NCI-H2107 (cell line): ENCODE measurements at places on chromosomes 16 and 17.

GRCh38 chr17:71342737-71343136, 778.1 kb upstream of the SOX9 start:
- DNase-seq = no peak

DNA sequence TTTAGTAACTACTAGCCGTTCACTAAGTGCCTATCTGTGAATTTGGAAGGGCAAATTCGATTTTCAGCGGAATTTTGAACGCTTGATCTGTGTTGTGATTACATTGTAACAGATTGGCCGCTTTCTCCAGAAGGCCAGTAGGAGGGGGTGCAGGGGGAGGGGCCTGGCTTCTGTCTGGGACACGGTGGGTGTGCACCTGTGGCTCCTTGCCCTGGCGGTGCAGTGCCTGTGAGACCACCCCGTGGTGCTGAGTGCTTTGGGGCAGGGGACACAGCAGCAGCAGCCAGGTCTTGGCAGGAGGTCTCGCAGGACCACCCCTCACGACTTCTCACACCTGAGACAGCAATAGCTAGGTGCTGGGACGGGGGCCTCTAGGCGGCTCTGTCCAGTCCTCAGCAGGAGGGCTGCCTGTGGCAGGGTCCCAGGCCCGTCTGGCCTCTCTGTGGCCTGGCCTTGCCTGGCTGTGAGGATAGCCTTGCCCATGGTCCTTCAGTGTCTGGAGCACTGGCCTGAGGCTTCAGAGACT, 1.8 kb downstream of the UBE2I start:
- no peak for DNase-seq

GRCh38 chr17:63246344-63246743, 199.8 kb downstream of the CYB561 start:
- DNase-seq = no peak

DNA sequence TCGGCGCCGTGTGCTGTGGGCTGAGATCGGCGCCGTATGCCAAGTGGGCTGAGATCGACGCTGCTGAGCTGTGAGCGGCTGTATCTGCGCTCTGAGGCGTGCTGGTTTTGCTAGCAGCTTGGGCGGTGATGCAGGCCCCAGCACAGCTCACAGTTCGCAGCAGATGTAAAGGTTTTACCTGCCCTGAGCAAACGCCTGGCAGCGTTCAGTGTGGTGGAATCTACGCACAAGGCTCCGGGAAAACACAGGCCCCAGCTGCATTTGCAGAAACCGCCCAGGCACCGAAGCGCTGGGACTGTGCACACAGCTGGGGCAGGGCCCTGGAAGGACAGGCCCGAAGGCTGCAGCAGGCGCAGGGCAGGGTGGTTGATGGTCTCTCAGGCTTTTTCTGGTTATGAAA, 8.0 kb upstream of the ZNF469 start:
- DNase-seq = no peak

DNA sequence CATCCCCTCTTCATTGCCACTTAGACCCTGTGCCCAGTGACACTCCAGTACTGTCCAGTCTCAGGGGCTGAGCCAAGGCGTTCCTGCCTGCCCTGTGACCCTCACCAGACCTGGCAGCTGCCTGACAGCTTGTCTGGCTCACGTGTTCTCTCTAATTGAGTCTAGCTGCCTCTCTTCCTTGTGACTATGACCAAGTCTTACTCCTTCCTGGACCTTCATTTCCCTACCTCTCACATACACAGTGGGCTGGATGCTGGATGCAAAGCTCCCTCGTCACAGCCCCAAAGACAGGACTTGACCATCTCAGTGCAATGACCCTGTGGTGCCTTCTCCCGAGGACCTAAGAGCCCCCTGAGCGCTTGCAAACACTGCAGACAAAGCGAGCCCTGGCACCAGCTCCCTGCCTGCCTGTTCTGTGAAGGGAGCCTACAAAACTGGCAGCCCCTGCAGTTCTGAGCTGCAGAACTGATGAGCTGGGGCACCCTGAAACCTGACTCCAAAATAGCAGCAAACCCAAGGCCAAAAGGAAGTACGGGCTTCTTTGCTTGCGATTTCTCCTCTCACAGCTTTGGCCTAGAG, 1.7 kb downstream of the DEXI start:
- DNase-seq = no peak

DNA sequence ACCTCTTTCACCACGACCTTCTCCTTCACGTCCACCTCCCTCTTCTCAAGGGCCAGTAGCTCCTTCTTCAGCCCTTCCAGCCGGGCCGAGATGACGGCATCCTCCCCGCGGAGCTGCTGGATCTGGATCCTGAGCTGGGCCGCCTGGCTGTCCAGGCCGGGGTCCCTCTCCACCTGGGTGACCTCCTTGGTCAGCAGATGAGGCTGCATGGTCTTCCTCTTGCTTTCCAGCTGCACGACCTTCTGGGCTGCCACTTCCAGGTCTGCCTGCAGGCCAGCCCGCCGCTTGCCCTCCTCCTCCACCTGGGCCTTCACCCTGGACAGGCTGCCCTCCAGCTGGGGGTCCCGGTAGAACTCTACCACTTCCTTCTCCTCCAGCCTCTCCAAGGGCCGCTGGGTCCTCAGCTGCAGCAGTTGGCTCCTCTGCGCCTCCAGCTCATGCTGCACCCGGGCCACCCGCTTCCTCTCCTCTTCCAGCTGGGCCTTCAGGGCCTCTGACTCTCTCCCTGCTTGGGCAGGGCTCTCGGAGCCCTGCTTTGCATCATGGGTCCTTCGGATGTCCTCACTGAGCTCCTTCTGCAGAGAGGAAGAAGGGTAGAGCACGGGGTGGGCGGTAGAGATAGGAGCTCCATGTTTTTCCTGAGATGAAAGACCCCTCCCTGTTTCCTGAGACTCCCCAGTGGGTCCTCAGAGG, 9.5 kb downstream of the CDK3 start:
- no peak for DNase-seq

DNA sequence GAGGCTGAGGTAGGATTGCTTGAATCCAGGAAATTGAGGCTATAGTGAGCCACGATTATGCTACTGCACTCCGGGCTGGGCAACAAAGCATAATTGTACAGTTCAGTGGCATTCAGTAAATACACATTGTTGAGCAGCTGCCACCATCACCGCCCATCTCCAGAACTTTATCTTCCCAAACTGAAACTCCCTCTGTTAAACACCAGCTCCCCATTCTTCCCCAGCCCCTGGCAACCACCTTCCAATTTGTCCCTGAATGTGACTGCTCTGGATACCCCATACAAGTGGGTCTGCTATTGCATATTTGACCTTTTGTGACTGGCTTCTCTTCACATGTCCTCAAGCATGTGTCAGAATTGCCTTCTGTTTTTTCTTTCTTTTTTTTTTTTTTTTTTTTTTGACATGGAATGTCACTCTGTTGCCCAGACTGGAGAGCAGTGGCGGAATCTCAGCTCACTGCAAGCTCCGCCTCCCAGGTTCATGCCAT, 2.9 kb downstream of the RPL38 start:
- DNase-seq = no peak

DNA sequence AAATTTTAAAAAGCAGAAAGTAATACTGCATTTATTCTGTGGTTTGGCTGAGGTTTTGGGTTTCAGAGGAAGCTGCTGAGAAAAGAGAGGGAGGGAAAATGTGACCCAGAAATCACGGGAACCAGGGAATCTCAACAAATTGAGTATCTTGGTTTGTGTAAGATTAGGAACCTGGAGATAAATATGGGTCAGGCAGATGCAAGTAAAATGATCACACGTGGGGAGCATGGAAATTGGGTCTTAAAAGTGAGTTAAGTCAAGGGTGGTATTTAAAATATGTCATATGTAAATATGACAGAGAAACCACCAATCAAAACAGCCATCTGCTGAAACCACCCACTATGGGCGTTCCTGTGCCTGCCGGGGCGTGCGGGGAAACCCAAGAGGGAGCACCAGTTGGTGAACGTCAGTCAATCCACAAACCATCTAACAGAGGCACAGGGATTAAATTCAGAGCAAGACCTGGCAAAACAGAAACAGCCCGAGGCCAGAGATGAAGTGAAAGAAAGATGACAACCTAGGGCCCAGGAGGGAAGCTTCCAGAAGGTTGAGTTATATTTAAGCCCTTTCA, 33.4 kb downstream of the CDH13 start:
- DNase-seq = no peak

- DNase-seq = no peak
Observed at GRCh38 chr16:59216291-59216690, 482.2 kb upstream of the GOT2 start.

GRCh38 chr17:63688396-63689020, 11.4 kb downstream of the LIMD2 start:
- DNase-seq = no peak

- no peak for DNase-seq
Observed at GRCh38 chr17:30344283-30345088, 10.6 kb upstream of the TMIGD1 start.

DNA sequence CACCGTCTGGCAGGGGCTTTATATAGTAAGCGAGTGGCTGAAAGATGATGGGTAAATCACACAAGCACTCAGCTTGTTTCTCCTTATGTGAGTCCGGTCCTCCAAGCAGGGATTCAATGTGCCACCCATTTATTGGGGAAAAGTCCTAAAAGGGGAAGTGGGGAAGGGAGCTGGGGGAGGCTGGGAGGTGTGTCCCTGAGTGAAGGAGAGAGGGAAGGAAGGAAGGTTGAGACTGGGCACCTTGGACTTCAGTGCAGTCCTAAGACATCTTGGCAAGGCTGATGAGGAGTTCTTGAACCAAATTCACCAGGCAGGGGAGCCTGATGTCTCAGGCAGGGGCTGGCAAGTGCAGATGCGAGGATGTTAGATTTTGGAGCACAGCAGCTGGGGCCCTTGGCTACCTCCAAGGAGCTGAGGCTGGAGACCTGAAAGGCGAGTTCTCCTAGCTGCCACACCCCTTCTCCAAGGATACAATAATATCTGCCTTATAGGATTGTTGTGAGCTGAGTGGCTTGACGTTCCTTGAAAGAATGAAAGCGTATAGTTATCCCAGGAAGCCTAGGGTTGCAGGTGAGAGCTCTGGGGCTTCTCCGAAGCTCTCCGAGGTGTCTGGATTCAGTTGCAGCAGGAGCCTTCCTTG, 23.0 kb upstream of the CYLD start:
- DNase-seq = no peak

- no peak for DNase-seq
Observed at GRCh38 chr17:79532107-79532790, 78.6 kb downstream of the RBFOX3 start.

DNA sequence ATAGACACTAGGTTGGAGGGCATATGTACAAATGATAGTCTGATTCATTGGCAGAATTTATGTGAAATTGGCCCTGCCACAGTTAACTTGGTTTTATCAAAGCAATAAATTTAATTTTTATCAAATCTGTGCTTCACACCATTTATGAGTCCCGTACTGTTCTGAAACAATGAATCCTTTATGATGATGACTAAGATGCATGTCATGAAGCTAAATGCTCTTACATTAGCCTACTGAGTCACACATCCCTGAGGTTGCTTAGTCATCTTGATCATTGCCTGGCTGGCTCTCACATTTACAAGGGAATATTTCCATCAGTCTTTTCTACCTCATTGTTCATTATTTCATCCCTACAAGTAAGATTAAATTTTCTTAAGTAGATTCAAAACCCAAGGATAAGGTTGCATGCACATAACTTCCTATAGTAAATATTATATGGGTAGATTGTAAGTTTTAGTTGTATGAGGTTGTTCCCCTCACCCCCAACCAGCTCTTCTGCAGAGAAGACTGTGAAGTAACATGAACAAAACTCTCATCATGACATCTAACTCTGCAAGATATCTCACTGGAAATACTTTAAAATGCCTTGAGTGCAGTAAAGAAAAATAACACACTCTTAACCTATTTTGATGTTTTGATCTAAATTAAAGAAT, 170.7 kb downstream of the CYB561 start:
- no peak for DNase-seq

DNA sequence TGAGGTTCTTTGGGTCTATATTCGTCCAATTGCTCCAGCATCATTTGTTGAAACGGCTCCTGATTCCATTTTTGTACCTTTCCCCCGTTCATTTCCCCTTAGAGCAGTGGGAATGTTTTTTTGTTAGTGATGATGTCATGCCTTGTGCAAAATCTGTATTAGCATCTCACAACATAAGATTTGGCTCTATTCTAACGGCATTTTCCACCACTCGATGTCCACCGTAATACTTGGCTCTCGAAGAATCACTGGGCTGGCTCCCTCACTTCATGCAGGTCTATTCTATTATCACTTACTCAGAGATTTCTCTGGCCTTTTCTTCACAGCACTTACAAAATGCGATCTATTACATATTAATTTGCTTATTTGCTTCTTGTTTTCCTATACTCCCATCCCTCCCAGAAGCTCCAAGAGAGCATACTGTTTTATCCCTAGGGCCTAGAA, 571 bp upstream of the NME1 start:
- no peak for DNase-seq

- no peak for DNase-seq
Observed at GRCh38 chr17:34762078-34762477, 182.7 kb downstream of the TMEM132E start.

DNA sequence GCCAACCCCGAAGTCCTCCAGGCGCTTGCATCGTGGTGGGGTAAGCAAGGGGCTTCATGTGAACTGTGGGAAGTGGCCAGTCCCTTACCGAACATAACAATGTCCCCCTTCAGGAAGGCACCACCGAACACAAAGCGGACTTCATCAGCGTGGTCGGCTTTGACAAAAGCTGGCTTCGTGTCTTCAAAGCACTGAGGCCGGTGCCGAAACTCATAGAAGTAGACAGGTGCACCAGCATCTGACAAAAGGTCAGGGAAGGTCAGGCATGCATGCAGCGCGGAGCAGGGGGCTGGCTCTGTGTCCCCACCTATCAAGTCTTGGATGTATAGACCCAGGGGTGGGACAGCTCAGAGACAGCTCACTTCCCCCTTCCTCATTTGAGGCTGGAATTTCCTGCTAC, 16.6 kb upstream of the CES1 start:
- DNase-seq = no peak

DNA sequence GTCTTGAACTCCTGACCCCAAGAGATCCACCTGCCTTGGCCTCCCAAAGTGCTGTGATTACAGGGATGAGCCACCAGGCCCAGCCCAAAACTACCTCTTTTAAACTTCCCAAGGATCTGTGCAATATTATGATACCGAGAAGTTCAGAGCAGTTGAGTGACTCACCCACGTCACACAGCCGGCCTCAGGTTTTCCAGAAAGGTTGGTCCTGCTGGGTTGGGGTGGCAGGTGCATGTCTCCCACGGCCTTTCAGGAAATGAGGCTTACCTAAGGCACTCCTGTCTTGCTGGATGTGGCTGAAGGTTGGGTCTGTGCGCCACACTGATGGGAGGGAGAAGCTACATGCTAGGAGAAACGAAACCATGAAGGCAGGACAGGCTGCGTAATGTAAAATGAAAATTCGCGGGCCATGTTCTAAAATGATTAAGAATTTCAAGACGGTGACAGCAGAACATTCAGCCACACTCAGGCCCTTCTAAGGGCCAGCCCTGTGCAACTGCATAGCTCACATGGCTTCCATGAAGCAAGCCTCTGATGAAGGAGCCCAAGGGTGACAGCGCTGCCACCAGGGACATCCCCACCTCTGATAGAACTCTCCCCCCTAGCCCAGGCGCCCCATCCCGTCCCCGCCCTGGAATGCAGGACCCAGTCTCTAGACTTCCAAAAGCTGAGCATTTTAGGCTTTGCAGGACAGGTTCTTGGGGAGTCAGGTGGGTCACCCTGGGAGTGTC, 6.6 kb upstream of the GLIS2 start:
- no peak for DNase-seq
